Testis (tissue), 5 donors: ENCODE measurements at places on chromosomes 13 and 19. TPM values are rescaled to one million over a fixed set of nuclear protein-coding genes. Genes with fewer than 3 reads are reported as not detected.

DNA sequence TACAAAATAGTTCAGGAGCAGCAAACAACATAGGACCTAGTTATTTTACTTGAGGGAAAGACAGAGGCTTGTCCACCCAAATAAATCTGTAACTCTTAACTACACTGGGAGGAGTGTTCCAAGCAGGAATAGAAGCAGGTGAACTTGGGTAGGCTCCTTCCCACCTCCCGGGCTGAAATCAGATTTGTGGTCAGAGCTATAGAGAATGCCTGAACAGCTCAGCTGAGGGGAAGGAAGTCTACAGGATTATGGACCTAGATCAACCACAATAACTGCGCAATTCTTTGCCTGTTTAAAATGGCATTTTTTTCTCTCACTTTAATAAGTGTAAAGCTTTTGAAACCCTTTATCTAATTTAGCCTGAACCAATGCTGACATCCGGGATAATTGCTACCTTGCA, 73.5 kb upstream of the IRS2 start:
- no peak for DNase-seq

DNA sequence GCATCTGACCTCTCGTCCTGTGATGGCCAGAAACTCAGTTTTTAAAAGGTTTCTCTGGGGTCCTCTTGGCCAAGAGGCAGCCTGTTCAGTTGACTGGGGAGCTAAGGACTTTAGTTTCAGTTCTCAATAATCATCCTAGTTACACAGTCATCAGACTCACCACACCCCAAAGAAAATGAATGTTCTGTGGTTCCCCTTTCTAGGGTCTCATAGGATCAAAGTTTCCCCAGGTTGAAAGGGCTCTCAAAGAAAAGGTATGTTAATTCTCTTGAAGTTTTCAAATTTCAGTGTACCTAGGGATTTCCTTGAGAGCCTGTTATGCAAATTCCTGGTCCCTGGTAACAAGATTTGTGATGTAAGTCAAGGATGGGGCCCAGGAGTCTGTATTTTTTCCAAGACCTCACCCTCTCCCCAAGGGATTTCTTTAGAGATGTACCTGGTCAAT, 94.9 kb downstream of the FAM216B start:
- no peak for DNase-seq

DNA sequence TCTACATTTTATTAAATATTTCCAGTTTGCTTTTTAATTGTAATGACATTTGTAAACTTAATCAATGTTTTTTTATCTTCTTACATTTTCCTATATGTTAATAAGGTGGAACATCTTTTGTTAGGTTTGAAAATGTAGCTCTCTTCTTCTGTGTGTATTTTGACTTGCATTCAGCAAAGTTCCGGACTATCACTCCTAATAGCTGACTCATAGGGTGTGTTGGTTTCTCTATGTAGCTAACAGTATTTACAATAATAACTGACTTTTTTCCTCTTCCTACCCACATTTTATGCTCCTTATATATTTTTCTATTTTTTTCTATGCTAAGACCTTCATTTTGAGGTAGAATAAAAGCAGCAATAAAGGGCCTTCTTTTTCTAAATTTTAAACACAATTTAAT, 28.1 kb downstream of the MYO16 start:
- DNase-seq, result no peak

DNA sequence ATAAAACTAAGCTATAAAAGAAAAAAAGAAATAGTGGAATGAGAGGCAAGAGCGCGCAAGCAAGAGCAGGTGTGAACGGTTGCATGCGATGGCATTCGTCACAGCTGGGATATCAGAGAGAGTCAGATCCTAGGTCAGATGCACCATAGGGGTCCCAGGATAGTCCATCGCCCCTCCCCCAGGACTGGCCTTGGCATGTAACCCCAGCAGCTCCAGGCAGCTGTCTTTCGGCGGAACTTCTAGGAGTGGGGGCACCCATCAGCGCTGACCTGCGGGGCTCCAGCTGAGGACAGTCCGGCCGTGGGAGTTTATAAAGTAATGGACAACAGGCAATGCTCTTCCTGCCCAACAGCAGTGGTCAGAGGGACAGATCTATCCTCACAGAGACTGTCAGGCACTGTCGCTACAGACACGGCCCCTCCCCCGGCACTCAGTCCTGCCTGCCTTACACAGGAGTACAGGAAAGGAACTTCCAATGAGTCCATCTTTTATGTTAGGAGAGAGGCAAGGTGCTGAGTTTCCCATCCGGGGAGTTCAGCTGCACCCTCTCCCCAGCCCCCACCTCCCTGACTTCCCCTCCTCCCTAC, 1.4 kb downstream of the SIAH3 start:
- no peak for DNase-seq

- DNase-seq, result no peak
These were observed 258.2 kb upstream of the IRS2 start for GRCh38 chr13:110044551-110045111.

DNA sequence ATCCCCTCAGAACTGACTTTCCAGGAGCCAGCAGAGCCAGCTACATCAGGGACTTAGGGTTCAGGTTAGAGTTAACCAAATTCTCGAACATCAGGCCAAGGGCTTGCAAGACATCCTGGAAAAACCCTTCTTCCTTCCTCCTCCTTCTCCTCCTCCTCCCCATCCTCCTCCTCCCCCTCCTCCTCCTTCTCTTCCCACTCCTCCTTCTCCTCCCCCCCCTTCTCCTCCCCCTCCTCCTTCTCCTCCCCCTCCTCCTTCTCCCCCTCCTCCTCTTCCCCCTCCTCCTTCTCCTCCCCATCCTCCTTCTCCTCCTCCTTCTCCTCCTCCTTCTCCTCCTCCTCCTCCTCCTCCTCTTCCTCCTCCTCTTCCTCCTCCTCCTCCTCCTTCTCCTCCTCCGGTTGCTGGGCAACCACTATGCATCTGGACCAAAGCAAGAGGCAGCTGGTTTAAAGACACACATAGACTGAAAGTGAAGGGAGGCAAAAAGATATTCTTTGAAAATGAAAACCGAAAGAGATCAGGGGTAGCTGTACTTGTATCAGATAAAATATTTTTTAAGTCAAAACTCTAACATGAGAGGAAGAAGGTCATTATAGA, 5.9 kb upstream of the CCL25 start:
- DNase-seq, result no peak

DNA sequence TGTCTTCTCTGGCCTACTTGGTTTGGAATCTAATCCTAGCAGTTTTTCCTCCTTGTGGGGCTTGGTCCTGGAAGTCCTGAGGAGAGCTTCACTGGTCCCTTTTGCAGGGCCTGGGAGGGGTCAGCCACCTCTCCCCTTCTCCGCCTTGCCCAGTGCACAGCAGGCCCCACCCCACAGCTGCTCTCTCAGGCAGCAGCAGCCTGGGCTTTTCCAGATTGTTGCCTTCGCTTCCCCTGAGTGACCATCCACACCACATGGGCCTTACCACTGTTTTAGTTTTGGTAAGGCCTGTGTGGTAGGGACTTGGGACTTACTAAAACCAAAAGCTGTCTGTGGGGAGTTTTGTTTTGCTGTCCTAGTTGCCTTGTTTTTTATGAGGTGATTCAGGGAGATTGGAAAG, 11.5 kb downstream of the MPHOSPH8 start:
- DNase-seq, result no peak

CCL25 gene
- total RNA-seq, result not detected
